Stimulated activated CD4-positive, alpha-beta T cell treated with anti-CD3 and anti-CD28 coated beads, Interleukin-1b, Interleukin-23, amount 100 ng/mL, for 1 hour (primary cell): ENCODE measurements at places on chromosomes 2 and 18.

DNA sequence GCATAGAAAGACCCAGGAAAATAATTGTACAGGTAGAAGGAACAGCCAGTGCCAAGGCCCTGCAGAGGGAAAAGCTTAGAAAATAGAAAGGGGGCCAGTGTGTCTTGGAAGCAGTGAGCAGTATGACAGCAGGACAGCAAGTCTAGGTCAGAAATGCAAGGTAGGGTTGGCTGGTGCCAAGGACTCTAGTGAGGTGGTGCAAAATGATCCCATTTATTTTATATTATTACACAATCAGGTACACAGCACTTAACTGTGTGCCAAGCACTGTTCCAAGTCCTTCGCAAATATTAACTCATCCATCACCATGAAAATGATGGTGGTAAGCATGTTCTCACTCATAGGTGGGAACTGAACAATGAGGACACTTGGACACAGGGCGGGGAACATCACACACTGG is 100.0 kb downstream of the AQP4 start:
- DNase-seq, result no peak

- no peak for DNase-seq
Measured at GRCh38 chr2:16546128-16546754, 119.4 kb downstream of the CYRIA start.

DNA sequence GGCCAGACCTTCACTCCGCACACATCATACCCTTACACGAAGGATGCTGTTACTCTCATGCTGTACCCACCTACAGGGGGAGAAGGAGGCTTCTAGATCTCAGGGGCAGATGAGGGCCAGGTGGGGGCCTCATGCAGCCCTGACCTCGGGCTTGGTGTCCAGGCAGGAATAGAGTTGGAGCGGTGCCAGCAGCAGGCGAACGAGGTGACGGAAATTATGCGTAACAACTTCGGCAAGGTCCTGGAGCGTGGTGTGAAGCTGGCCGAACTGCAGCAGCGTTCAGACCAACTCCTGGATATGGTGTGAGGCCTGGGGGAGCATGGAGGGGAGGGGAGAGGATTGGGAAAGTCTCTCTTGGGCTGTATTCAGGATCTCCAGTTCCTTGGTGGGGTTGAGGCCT is 4.0 kb upstream of the RNF181 start:
- DNase-seq, result no peak

- no peak for DNase-seq
Measured at GRCh38 chr2:28678944-28679343, 72.7 kb upstream of the PPP1CB start.

- no peak for DNase-seq
Measured at GRCh38 chr2:10311736-10312135, 9.0 kb downstream of the HPCAL1 start.

GRCh38 chr2:128316777-128317180 is 1.9 kb downstream of the HS6ST1 start:
- DNase-seq, result no peak

DNA sequence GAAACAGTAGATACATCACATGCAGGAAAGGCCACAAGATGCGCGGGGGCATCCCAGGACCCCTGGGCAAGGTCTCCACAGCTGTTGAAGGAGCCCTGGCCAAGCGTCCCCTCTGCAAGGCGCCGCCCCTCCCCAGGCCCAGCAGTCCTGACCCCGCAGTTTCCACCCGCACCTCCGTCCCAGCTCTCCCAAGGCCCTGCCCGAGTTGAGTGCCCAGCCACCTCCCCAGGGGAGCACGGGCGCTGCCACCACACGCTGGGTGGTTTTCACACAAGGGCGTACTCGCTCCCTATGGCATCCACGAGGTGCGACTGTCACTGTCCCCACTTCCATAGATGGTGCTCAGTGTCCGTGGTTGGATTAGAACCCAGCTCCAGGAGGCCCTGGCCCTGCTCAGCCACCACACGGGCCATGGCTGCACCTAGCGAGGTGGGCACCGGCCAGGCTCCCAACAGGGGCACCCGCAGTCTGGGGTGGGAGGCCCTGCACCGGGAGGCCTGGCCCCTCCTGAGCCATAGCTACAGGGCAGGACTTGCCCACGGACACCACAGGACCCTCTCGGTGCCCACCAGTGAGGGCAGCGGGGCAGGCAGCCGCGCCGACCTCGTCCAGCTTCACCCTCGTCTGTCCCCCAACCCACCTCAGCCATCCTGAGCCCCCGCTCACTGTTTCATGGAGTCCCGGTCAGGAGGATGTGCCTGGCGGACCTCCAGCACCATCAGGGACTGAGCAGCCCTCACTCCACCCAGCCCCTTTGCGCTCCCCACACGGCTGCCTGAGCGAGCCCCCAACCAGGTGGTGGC is 36.0 kb downstream of the KIF1A start:
- no peak for DNase-seq

GRCh38 chr2:127012215-127012614 is 94.7 kb downstream of the BIN1 start:
- no peak for DNase-seq

DNA sequence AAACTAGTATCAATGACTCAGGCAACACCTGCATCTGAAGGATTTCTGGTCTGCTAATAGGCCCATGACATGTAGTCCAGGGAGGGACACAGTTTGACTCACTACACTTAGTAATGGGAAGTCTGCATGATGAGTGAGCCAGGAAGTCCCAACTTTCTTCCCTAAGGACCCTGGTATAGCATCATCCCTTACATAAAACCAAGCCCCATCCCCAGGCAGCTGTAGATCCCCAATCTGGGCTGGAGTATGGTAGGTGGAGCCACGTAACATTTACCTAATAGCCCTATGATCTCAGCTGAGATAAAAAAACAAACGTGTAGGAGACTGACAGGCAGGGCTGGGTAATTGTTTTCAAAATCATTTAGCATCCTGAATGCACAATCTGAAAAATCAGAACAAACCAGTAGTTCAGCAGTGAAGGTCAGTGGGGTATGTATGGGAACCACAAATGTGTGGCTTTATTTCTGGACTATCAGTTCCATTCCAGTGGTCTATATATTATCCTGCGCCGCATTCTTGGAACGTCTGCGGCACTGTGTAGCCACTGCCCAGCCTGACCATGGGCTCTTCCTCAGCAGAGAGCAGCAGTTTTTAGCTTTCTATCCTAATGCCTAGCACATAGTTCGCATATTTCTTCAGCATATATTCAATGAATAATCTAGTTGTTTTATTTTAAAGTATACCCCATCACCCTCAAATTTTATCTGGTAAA is 33.5 kb downstream of the EPB41L3 start:
- no peak for DNase-seq

- no peak for DNase-seq
Measured at GRCh38 chr2:144659731-144660275, 139.9 kb upstream of the ZEB2 start.

DNA sequence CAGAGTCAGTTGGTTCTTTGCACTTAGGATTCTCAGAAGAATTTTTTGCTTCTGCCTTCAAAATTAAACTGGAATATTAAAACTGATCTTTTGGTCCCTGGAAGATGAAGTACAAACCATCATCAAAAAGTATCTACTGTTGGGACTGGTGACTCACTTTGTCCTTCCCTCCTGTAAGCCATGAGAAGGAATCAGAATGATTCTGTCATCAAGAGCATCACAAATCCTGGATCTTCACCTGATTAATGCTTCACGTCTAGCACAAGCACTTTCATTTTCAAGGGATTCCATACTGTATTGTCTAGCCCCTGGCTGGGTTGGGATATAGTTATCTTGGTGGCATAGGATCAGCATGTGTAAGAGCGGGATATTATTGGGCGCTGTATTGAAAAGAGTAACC is 69.3 kb upstream of the CYP1B1 start:
- no peak for DNase-seq

DNA sequence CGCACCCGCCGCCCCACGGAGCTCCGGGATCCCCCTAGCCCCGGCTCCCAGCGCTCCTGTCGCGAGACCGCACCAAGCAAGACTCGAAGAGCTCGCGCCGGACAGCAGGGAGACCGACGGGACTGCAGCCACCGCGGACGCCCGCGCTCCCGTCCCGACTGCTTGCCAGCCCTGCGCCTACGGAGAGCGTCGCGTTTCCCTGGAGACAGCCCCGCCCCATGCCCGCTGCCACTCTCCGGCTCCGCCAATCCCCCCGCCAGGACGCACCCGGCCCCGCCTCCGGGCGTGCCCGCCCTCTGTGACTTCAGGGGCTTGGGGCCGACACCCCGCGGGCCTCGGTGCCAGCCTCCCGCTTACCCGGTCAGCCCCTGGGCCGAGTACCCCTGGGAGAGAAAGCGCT is at the start of gene ANKMY1:
Gene ANKMY1 (minus strand): TSS at position 181 of the 400 bp plus-strand sequence. CDS start 653 bp downstream, outside the sequence.
- peak; percentile 46 for DNase-seq

DNA sequence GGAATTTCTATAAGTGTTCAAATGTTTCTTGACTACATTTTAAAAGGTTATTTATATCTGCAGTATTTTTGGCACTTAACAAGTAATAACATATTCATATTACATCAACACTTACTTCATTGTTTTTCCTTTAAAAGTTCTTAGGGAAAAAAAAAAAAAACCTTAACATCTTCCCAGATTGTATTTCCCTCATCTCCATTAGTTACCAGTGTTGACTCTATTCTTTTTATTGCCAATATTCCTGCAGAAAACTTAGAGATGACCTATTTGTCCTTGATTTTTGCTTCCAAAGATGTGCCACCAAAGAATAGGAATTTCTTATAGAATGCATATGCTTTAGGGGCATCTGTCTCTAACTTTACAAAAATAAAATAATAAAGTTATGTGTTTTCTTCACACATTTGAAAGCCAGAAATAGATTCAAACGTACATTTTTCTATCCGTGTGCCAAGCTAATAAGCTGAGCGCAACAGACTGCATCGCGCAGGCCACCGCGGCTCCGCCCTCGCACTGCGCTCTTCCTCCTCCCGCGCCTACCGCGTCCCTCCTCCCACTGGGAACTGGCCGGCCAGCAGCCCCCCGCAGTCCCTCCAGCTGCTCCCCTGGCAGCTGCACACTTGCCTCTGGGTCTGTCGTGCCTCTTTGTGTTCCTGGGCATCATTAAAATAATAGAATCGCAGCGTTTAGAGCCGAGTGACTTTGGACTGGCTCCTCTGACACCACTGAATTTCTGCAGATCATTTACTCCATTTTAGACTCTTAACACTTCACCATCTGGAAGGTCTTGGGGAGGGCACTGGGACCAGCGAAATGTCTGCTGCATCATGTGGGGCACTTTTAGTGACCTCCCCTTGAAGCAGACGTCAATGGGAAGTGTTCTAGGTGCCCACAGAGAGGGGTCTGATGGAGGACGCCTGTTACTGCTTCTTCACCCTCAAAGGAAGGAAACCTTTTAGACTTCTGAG is 21.2 kb upstream of the NAB1 start:
- DNase-seq, result no peak

- no peak for DNase-seq
Measured at GRCh38 chr2:227932001-227932400, 60.6 kb downstream of the DAW1 start.

DNA sequence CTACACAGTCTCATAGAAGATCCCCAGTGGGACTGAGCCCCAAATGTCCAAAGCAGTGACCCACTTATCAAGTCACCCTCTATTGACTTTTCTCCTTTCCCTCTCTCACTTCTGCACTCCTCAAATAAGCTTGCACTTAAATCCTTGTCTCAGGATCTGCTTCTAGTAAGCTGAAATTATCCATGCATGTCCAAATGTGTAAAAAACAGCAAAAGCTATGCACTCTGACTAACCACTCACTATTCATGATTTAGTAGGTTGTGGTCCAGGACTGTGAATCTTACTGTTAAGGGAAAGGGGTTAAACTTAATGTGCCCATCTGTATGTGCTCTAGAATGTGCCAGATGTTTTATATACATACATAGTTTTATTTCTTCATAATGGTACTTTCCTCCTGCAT is 115.4 kb downstream of the SCG2 start:
- no peak for DNase-seq

DNA sequence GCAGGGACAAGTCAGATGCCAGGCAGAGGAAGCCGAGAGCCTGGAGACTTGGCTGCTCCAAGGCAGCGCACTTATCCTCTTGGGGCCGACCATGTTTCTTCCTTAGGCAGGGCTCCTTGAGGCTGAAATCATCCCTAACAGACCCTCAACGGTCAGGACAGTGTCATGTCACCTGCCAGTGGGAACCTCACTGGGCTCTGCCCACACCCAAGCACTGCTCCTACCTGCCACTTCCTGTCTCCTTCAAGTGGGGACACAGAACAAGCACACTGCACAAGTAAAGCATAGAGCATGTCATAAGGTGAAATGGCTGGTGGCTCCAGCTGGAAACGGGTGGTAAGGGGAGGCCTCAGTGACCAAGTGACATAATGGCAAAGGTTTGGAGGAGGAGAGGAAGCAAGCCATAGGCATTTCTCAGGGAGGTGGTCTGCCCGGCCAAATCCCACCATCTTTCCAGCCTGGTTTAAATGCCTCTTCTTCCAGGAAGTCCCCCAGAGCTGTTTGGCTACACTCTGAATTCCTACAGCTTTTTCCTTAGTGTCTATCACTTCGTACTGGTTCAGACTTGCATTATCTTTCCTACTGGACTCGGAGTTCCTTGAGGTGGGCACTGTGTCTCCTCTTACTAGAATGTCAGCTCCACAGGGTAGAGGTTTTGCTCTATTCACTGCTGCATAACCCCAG is 7.3 kb upstream of the ATOH8 start:
- no peak for DNase-seq

DNA sequence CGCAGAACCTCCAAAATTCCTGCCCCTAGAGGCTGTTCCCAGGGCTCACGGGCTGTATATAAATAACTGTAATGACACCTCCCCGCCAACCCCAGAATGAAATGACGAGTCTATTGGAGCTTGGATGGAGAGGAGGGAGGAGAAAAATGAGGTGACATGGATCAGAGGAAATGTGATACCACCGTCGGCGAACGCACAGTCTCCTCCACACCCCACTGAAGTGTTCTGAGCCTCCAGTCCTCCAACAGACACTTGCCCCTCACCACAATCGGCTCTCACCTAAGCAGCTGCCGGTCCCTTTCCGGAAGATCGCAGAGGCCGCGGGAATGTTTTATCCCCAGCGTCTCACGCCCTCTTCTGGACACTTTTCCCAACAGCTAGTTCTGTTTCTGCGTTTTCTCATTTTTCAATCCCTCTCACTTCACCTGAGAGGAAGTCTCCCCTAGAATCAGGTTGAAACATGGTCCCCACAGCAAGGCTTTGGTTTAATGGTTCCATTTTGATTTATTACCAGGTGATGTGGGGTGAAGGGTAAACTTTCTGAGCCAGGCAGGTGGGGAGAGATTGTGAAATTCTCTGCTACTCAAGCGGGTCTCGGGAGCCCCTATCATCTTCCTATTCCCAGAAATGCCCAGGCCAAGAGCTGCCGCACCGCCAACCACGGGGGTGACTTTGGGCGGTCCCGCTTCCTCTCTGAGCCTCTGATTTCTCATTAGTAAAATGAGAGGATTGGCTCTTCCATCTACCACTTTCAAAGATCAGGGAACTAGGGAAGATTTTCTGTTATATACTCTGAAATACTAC is 9.1 kb upstream of the MYO5B start:
- DNase-seq, result no peak

DNA sequence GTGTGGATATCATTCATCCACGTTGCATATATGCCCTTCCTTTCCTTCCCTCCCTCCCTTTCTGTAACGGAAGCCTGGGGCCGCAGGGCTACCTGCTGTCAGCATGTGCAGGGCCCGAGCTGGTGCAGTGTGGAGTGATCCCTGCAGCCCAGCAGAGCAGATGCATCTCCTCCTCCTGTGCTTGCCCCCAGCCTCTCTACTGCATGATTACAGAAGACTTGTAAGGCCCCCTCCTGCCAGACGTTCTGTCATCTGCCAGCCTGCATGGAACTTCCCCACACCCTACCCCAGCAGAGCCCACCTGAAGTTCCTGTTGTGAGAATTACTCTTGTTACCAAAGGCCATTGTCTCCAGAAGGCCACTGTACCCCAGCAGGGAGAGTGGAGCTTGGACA is 67.5 kb upstream of the FOSL2 start:
- no peak for DNase-seq

- DNase-seq, result no peak
Measured at GRCh38 chr18:46297621-46298020, 193.4 kb downstream of the HAUS1 start.

GRCh38 chr2:177537636-177538035 is 145.1 kb downstream of the AGPS start:
- no peak for DNase-seq
